NCI-H510A treated with DMSO at 0.1 percent for 48 hours (cell line): ENCODE measurements at places on chromosomes 1 and 21.

DNA sequence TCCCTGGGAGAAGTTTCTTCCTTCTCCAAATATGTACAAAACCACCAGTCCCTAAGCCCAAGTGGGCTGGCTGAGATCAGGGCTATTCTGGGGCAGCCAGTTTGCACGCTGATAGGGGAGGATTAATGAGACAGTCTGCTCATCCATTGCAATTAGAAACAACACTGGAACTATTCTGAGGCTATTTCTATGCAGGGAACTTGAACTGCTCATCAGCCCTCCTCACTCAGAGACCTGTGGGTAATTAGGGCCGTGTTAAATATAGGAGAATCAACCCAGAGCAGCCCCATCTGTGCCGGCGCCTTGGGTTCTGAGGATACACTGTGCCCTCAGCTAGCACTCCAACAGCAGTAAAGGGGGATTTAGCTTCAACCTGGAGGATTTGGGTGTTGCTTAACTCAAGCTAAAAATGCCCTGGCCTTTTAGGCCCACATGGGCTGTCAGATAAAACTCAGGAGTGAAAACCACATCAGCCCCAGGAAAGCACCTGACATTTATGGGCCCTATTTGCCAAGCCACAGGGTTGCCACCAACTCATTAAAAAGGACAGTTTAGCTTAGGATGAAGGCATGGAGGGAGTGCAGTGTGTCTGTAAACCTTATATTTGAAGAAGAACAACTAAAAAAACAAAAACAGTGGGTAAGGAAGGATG is 53.9 kb downstream of the DUSP10 start:
- DNase-seq, result no peak

DNA sequence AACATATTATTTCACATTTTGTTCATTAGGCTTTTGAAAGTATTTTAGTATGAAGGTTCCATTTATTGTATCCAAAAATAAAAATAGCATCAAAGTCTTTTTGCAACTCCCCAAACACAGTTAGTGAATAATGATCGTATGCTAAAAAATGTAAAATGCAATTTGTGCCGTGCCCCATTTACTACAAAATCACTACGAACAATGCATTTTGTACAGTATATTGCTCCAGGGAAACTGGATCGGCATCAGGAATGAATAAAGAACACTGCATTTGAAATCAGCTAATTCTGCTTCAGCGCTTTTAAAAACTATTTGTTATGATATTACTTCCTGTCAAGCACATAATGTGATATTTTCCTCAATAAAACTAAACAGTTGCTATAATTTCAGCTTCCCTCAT is 547.8 kb downstream of the DPYD start:
- DNase-seq, result no peak

GRCh38 chr21:15192243-15192642 is 127.4 kb upstream of the NRIP1 start:
- no peak for DNase-seq

GRCh38 chr1:65762081-65762862 is 30.4 kb upstream of the PDE4B start:
- DNase-seq, result no peak

DNA sequence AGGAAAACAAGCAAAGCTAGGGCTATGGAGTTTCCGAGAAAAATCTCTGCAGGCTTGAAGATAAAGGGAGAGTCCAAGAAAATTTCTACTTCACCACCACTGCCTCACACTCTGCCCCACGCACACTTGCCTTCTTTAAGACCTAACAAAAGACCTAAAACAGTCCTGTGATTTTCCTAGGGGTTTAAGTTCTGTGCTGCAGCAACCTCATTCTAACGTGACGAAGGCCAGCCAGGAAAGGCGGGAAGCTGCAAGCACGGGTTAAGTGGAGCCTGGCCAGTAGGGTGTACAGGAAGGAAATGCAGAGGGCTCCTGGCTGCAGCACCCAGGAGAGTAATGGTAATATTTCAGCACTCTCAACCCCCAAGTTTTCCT is 1.5 kb downstream of the SPATA6 start:
- no peak for DNase-seq
